ENCODE measurements at places on chromosomes 7 and 10.

GRCh38 chr7:29443552-29443951 lies 120.1 kb upstream of the PRR15 start:
- DNase-seq, result no peak

GRCh38 chr7:98855610-98856422 lies 14.0 kb downstream of the TMEM130 start:
- DNase-seq, result no peak

GRCh38 chr7:7795203-7795602 lies 76.8 kb upstream of the RPA3 start:
- no peak for DNase-seq

DNA sequence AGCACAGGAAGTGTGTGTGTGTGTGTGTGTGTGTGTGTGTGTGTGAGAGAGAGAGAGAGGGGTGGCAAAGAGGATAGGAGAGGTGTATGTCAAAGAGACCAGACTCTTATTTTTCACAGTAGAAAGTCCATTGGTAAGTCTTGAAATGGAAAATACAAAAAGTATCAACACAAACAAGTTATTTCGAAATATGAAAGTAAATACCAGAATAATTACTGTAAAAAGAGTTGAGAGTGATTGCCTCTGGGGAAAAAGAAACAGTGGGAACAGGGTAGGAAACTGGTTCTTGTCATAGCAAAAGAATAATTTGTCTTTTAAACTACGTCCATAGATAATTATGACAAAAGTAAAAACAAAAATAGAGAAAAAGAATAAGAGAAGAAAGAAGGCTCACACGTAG lies 29.0 kb upstream of the EIF5AL1 start:
- no peak for DNase-seq

DNA sequence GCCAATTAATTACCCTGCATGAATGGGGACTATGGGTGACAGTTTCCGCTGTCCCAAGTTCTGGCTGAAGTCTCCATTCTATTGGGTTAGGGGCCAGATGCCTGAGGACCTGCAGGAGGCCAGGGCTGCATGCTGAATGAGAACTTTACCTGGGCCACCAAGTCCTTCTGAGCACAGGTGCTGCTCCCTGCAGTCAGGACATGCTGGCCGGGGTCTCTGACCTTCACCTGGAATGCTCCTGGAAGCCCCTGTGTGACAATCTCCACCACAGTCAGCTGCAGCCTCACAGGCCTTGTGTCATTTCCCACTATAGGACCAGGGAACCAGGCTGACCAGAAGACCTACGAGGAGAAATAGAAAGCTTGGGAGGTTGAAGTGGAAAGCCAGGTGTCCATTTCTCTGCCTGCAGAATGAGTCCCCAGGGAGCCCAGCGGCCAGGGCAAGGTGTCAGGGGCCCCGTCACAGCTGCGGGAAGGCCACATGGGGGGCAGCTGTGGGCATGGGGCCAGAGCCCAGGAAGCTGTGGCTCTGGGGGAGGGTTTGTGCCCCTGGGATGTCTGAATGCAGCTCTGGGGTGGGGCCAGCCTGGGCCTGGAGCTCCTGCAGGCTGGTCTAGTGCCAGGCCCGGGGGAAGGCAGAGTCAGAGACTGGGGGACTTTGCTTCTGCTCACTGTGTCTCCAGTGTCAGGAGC lies 5.6 kb upstream of the GIMAP8 start:
- no peak for DNase-seq

GRCh38 chr7:127514499-127514898 lies 70.9 kb downstream of the GCC1 start:
- no peak for DNase-seq

GRCh38 chr10:62707810-62708209 lies 96.7 kb upstream of the ADO start:
- no peak for DNase-seq

GRCh38 chr7:106127984-106128780 lies 16.1 kb upstream of the SYPL1 start:
- no peak for DNase-seq

- DNase-seq, result no peak
These were observed 121.2 kb upstream of the PITRM1 start for GRCh38 chr10:3293581-3294431.

- no peak for DNase-seq
These were observed 151.5 kb upstream of the FAM3C start for GRCh38 chr7:121547544-121548092.

DNA sequence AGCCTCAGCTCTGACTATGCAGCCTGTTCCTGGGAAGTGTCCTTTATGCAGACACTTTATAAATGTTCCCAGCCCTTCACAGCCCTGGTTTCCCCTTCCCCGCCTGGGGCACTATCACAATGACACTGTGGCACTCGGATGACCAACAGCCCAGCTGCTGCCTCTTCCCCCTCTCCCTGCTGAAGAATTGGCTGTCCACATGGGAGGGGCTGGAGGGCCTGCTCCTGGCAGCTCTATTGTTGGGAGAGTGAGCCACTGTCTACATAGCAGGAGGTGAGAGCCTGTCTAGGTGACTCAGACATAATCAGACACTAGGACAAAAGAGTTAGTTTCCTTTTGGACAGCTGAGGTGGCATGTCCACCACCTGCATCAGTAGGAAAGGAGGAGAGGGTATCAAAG lies 437.5 kb downstream of the PLXNA4 start:
- DNase-seq, result no peak

- no peak for DNase-seq
These were observed 11.0 kb upstream of the COL17A1 start for GRCh38 chr10:104096692-104097091.

DNA sequence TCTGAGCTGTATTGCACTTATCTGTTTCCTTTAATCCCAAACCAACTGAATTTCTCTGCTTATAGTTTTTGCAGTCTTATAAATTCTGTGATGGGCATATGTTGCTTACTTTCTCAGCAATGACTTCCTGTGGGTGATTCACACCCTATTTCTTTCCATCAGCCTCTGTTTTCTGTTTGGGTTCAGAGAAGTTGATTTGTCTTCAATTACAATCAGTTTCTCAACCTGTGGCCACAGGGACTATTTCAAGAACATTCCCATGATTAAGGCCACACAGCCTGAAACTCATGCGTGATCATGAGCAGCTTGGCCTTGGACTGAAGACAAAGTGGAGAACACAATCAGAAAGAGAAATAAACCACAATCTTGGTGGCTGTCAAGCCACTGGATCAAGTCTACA lies 1174.6 kb upstream of the C7orf33 start:
- DNase-seq, result no peak

- DNase-seq, result no peak
These were observed 89.2 kb downstream of the PCGF5 start for GRCh38 chr10:91309711-91310110.

- DNase-seq, result no peak
These were observed 131.3 kb upstream of the NPS start for GRCh38 chr10:127417686-127418401.

DNA sequence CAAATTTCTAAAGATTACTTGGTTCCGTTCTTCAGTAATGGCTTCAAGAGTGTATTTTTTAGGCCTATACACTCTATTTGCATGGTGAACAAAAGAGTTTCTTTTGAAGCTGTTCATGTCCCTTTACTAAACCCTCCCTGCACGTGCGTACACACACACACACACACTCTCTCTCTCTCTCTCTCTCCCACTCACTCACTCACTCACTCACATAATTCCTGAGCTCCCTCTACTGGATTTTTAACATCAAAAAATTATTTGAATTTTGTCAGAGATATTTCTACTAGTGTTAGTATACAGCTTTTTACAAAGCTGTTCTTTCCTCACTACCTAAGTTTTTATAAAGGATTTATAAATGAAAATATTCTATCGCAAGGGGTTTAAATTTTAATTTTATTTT lies 85.9 kb downstream of the UBE3C start:
- no peak for DNase-seq

DNA sequence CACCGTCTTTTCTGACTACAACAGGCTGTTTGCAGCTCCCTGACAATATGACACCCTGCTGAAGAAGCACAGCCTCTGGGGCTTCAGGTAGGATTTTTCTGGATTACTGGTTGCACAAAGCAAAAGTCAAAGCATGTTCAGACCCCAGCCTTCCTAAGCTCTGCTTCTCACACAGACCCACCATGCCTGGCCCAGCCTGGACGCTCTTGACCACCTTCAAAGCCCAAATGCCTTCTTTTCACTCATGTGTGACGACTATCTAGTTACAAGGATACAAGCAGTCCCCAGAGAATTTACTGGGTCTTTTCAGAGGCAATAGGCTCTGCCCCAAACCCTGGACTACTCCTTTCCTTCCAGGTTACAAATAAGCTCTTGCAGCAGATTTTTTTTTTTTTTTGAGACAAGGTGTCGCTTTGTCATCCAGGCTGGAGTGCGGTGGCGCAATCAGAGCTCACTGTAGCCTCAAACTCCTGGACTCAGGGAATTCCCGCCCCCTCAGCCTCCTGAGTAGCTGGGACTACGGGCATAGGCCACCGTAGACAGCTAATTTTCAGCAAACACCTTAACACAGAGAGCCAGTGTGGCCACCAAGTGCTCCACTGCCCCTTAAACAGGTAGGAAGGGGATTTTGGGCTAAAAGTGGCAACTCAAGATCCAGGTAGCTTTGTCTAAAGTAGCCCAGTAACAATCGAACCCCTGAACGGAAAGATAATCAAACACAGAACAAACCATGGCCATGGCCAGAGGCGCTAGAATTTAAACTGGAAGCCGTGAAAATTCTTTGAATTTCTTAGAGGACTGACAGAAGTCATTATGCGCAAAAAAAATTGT lies 16.2 kb downstream of the SVIL start:
- DNase-seq, result no peak

- no peak for DNase-seq
These were observed 3.5 kb downstream of the MDFIC start for GRCh38 chr7:114925434-114925833.

DNA sequence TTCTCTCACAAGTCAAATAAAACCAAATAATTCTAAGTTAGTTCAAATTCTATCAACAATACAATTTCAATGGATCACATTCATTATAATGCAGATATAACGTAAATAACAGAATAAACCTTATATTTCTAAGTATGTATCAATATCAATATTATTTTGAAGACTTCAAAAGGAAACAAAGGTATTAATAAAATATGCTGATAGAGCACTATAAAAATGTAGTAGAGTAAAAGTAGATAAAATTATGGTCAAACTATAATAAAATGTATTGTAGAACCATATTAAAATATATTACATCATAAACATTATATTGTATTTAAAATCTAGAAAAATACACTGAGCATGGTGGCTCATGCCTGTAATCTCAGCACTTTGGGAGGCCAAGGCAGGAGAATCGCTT lies 23.5 kb upstream of the NRCAM start:
- DNase-seq, result no peak

- no peak for DNase-seq
These were observed 185.6 kb downstream of the PLXNA4 start for GRCh38 chr7:132390705-132391104.

GRCh38 chr7:157863906-157864810 lies 527.4 kb downstream of the DNAJB6 start:
- DNase-seq, result no peak

- DNase-seq, result no peak
These were observed 19.9 kb downstream of the SLC13A4 start for GRCh38 chr7:135708041-135708440.

- no peak for DNase-seq
These were observed 15.0 kb upstream of the ENO4 start for GRCh38 chr10:116833986-116834985.

DNA sequence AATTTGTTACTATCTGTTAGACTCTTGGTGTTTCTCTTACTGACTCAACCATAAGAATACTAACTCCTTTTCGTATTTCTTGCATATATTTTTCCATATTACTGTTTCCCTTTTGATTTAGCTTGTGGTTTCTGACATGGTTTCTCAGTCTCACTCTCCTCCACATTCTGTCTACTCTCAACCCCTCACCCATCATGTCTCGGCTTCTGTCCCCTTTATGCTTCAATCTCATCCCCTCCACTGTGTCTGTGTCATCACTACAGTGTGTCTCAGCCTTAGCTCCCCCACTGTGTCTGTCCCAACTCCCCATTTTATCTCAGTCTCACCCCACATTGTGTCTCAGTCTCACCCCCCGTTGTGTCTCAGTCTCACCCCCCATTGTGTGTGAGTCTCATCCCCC lies 126.9 kb downstream of the VIPR2 start:
- DNase-seq, result no peak

- DNase-seq, result no peak
These were observed 27.7 kb downstream of the BRAF start for GRCh38 chr7:140896996-140897395.

DNA sequence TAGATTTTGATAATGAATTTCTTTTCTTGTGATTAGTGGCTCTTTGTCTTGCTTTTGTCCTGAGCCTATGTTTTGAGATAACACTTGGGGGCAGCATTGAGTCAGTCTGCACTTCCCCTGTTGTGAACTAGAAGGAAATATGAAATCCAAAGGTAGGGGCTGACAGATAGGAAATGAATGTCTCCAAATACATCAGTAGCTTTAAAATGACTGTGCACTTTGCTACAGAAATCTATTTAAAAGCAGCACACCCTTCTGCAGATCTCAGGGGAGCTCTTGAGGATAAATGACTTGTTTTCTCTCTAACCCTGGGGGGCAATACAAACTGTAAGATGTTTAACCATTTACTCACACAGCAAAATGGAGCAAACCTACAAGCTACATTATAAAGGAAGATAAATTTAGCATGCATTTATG lies 176.0 kb upstream of the MYO3A start:
- DNase-seq, result no peak

GRCh38 chr10:119478111-119478802 lies 64.3 kb downstream of the RGS10 start:
- DNase-seq, result no peak

- DNase-seq, result no peak
These were observed 43.6 kb downstream of the NSUN6 start for GRCh38 chr10:18607503-18608378.

- DNase-seq, result no peak
These were observed 5.8 kb upstream of the ZNF22 start for GRCh38 chr10:44994752-44995530.

GRCh38 chr7:31455844-31456243 lies 58.0 kb upstream of the ITPRID1 start:
- DNase-seq, result no peak

DNA sequence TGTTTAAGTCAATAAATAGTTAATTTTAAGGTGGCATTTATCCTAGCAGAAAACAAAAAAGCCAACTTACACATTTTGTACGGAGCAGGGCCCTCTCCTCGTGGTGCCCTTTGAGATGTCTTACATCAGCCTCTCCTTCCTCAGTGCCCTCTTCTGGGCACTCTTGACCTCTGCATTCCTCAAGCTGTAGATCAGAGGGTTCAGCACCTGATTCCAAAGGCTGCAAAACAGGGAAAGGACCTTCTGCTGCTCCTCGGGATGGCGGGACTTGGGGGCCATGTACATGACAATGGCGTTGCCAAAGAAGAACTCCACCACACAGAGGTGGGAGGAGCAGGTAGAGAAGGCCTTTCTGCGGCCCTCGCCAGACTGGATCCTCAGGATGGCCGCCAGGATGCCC lies 4.6 kb upstream of the OR2A14 start:
- no peak for DNase-seq

GRCh38 chr7:151682831-151683614 lies 163.3 kb upstream of the RHEB start:
- no peak for DNase-seq

DNA sequence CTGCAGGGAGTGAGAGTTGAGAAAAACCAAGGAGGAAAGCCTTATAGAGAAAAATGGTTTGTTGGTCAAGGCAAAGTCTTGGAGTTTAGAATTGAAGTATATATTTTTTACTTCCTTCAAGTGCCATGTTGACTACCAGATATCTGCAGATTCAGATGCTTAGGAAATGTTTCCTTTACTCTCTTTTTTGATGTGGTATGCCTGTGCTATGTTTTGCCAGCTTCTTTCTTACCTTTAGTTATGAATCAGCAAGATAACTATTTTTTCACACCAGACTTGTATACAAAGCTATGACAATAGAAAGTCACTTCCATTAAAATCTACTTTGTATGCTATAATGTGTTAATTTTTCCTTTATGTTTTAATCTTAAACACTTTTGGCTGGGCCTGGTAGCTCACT lies 3.6 kb downstream of the R3HCC1L start:
- DNase-seq, result no peak

Data from stimulated activated CD4-positive, alpha-beta T cell treated with anti-CD3 and anti-CD28 coated beads, Interleukin-1b, Interleukin-23, amount 100 ng/mL, for 1 hour (primary cell).